T47D (cell line): ENCODE measurements at places on chromosomes 2 and 18.

GRCh38 chr2:119338826-119339561 lies 27.6 kb downstream of the C2orf76 start:
- no peak for DNase-seq

GRCh38 chr2:43566461-43566729 lies 29.4 kb downstream of the THADA start:
- DNase-seq: no peak

DNA sequence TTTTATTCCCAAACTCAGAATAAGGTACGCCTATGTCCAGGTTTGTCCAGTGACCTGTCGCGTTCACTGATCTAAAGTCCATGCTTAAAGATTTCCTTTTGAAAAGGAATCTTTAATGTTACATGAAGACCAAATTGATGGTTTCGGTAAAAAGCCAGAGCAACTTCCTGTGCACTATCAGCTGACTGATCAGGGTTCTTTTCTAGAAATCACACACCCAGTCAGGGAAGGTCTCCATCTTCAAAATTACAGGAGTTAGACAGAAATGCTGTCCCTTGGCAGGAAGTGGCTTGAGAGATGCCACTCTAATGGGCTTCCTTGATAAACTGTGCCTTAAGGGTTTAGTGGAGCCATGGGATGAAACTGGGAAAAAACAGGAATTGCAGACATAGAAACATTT lies 14.7 kb upstream of the ARHGAP25 start:
- no peak for DNase-seq

DNA sequence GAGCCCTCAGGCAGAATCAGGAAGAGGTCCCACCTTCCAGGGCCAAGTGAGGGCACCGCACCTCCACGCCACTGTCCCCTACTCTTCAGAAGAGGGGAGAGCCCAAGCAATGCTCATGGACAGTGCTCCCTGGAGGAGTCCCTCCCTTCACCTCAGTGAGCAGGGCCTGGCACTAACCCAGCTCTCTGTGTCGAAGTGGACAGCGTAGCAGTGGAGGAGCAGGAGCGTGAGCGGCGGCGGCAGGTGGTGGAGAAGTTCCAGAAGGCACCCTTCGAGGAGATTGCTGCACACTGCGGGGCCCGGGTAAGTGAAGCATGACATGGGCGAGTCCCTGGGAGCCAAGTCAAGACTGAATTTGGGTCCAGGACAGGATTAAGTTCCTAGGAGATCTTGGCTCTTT lies 16.7 kb downstream of the POMC start:
- DNase-seq: no peak

DNA sequence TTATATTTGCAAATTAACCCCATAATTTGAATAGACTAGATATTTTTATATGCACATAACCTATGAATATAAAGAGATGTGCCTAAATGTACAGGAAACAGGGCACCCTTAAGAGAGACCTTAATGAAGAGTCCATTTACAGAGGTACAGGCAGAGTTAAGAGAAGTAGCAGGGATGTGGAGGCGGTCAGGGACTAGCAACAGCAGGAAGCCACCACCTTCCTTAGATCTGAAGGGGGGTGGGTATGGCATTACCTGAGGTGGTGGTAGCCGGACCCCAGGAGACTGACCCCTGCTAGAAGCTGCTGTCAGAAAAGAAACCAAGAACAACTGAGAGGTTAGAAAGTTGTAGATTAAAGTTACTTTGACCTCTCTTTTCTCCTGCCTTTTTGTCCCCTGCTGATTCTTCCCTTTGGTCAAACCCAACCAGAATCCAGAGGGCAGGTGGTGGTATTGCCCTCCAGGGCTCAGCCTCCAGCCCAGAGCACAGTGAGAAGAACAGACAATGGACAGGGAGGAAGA lies 24.9 kb upstream of the ATG16L1 start:
- DNase-seq: no peak

DNA sequence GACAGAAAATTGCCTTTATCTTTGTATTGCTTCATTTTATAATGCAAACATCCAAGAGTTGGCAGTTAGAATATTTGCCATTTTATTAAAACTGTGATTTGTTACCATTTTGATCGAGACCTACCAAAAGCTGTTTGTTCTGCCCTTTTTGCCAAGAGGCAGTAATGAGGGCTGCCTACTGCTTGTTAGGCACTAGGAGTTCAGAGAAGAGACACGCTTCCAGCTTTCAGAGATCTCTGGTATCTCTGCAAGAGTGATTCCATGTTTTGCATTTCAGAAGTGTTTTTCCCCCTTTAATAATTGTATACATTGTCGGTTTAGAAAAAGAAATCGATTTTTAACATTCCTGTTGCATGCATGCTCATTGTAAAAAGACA lies 628 bp downstream of the MRPL30 start:
- DNase-seq: no peak

- peak; percentile 53 for DNase-seq
These were observed at the start of gene TUBB6 for GRCh38 chr18:12307701-12308385. Gene TUBB6, plus strand, starts transcription at chr18:12308241. Its CDS starts 52 bp downstream, at chr18:12308293.

GRCh38 chr2:11865378-11865777 lies 118.9 kb downstream of the LPIN1 start:
- no peak for DNase-seq
